Gastroesophageal sphincter (tissue), 4 donors: ENCODE measurements at places on chromosomes 4 and X. TPM values are rescaled to one million over a fixed set of nuclear protein-coding genes. Genes with fewer than 3 reads are reported as not detected.

- H3K4me3 ChIP-seq: no peak overlapping the region
- no peaks in the 10 kb centered on the region for H3K27me3 ChIP-seq
- H3K4me1 ChIP-seq: no peaks in the 10 kb centered on the region
- no peak overlapping the region for H3K27ac ChIP-seq
- no peaks in the 10 kb centered on the region for H3K36me3 ChIP-seq
- ATAC-seq: no peak
Measured at GRCh38 chrX:124931241-124931640, 388.4 kb upstream of the TEX13C start.

The SLITRK2 gene
- total RNA-seq: 0.13 TPM

GRCh38 chr4:90318193-90318592 lies 191.0 kb downstream of the CCSER1 start:
- no peak for ATAC-seq
- no peaks in the 10 kb centered on the region for H3K27me3 ChIP-seq
- H3K27ac ChIP-seq: no peak overlapping the region
- H3K4me1 ChIP-seq: no peaks in the 10 kb centered on the region
- no peak overlapping the region for H3K4me3 ChIP-seq

- ATAC-seq: peak; percentile 63
- no peaks in the 10 kb centered on the region for H3K27me3 ChIP-seq
- no peaks in the 10 kb centered on the region for H3K36me3 ChIP-seq
- peaks cover 8% of the 10 kb centered on the region for H3K4me1 ChIP-seq
- H3K4me3 ChIP-seq: no peak overlapping the region
- no peak overlapping the region for H3K27ac ChIP-seq
Measured at GRCh38 chr4:85149676-85150075, 183.2 kb upstream of the WDFY3 start.

DNA sequence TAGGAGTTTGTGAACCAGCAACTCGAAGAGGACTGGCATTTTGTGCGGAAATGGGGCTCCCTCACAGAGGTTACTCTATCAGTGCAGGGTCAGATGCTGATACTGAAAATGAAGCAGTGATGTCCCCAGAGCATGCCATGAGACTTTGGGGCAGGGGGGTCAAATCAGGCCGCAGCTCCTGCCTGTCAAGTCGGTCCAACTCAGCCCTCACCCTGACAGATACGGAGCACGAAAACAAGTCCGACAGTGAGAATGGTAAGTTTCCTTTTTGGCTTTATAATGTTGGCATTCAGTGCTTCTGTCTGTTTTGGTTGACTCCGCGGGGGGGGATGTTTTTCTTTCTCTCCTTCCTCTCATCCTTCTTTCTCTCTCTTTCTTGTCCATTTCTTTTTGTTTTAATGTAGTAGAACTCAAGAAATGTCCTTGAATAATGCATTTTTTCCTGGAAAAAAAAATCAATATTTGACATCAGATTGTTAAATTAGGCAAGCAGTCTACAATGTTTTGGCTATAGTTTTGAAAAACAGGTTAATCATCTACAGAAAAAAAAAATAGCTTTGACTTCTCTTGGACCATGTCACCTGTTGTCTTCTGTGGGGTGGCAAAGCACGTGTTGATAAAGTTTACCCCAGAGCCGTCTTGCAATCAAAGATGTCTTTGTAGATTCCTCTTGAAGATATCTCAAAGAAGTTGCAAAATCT lies 103.6 kb downstream of the TENM3 start:
- H3K36me3 ChIP-seq: no peaks in the 10 kb centered on the region
- no peak overlapping the region for H3K4me3 ChIP-seq

- H3K27me3 ChIP-seq: no peaks in the 10 kb centered on the region
- no peak overlapping the region for H3K27ac ChIP-seq
- no peak overlapping the region for H3K4me3 ChIP-seq
- H3K36me3 ChIP-seq: no peaks in the 10 kb centered on the region
- H3K4me1 ChIP-seq: no peaks in the 10 kb centered on the region
Measured at GRCh38 chr4:155072417-155072816, 136.0 kb upstream of the NPY2R start.

- no peak overlapping the region for H3K27ac ChIP-seq
- no peak for ATAC-seq
- no peaks in the 10 kb centered on the region for H3K36me3 ChIP-seq
- peaks cover 8% of the 10 kb centered on the region for H3K27me3 ChIP-seq
- H3K4me1 ChIP-seq: no peaks in the 10 kb centered on the region
- H3K4me3 ChIP-seq: no peak overlapping the region
Measured at GRCh38 chr4:169802873-169803272, 45.1 kb upstream of the HPF1 start.
